Hepatocyte (in vitro differentiated cells): ENCODE measurements at places on chromosomes 12 and 14. TPM values are rescaled to one million over a fixed set of nuclear protein-coding genes. Genes with fewer than 3 reads are reported as not detected.

DNA sequence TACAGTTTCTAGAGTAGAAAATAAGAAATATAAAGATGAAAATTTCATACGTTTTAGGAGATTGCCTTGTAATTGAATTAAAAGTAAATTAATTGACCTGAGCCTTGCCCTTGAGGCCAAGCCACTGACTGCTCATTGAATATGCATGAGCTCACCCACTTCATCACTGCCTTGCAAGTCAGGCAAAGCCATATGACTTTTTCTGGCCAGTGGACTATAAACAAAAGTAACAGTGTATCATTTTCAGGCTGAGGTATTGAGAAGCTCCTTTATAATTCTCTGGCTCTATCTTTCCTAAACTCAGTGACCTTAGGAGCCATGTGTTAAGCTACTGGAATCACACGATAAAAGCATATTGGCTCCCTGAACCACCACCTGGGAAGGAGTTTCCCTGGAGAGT, 369.3 kb downstream of the NUAK1 start:
- DNase-seq, result no peak

DNA sequence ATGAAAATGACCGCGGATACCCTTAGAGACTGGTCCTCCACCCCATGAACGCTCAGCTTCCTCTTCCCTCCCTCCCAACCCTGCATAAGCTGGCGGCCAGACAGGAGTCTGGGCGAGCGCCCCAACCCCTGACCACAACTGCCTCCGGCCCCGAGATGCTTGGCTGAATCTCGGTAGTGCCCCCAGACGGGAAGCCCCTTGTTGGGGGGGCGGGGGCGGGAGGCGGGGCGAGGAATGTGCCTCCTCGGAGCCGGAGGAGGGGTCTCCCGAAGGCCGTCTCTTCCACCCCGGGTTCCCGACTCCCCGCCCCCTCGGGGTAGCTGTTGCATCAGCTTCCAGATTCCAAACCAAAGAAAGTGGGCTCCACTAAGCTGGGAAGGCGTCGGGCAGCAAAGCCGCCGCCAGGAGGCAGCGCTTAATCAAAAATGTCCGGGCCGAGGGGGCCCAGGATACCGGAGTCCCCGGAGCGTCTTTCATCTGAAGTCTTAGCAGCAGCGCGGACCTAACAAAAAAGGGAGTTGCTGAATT, 7.1 kb upstream of the MRPL52 start:
- peak; percentile 94 for DNase-seq

GRCh38 chr12:58907391-58907790, 12.9 kb downstream of the LRIG3 start:
- DNase-seq, result no peak

DNA sequence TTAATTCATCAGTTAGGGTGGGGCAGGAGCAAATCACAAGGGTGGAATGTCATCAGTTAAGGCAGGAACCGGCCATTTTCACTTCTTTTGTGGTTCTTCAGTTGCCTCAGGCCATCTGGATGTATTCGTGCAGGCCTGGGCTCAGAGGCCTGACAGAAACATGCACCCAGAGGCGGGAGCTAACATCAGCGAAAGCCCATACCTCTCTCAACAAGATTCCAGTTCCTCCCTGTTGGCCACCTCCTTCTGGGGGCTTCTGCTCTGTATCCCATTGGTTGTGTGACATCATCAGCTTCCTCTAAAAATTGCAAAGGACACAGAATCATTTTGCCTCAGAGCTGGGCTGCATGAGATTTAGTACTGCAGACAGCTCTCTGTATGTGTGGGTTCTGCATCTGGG, 134.3 kb downstream of the ZNF664 start:
- DNase-seq, result no peak

The ST8SIA1 gene
- total RNA-seq, result 1.5 and 2.0 TPM in 2 replicates

The PTPRQ gene
- 0.03 and 0.08 TPM in 2 replicates for total RNA-seq

The ZDHHC22 gene
- 0.04 TPM in 1 of 2 replicates, not detected in the other for total RNA-seq

The SPIC gene
- not detected in 2 replicates for total RNA-seq

The IQSEC3 gene
- 0.36 and 0.70 TPM in 2 replicates for total RNA-seq

DNA sequence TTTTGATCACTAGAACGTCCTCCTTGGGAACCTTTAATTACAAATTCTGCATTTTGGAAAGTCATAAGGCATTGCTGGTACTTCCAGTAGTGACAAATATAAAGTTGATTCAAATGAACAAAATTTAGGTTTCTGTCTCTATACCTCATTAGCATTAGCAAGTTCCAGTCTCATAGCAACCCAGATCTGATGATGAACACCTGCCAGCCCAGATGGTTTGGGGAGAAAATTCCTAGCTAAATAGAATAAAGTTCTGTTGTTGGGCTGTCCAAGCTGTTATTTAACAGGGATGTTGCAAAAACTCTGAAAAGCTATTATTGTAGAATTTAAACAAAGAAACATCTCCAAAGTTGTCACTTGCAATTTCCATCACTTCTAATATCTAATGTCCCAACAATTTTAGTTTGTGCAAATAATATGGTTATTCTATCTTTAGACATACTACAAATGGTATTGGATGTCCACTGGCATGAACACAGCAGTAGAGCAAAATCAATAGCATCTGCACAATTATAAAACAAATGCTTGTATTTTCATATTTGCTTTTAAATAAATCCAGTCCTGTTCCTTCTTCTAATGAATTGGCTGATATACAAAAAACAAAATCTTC, 299.4 kb downstream of the SLC16A7 start:
- DNase-seq, result no peak

DNA sequence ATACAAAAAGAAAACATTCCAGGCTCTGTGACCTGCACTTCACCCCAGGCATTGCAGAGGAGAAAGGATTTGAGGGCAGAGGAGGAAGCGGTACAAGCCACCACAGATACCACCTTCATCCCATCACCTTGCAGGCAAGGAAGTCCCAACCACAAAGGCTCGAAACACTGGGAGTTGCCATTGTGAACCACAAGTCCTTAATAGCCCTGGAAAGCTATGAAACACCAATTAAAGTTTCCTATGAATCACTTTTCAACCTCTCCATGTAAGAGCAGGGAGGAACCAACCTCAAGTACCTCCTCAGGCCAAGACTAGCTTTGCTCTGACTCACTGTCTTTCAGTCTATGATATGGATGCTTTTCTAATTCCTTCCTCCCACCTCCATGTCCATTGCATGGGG, 27.0 kb downstream of the MAP3K9 start:
- DNase-seq, result no peak

DNA sequence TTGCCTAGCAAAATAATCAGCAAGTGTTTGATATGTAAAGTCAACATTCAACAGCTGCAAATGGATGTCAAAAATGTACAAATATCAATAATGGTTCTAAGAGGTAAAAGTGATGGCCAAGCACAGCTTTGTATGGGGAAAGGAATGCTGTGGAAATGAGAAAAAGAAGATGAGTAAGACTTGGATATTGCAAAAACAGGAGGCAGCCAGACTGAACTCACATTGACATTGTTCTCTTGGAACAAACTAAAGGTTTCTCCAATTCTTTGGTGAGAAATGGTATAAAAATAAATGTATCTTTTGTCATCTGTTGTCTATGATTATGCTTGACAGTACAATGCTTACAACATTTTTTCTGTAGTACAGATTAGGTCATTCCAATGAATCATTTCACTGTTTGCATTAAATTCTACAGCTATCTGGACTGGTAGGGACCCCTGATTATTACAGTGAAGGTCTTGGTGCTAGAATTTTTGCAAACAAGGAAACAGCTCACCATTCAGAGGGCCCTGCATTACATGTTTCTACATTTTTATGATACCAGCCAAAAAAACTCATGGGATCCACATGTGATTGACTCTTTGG, 465.7 kb downstream of the NOVA1 start:
- no peak for DNase-seq

DNA sequence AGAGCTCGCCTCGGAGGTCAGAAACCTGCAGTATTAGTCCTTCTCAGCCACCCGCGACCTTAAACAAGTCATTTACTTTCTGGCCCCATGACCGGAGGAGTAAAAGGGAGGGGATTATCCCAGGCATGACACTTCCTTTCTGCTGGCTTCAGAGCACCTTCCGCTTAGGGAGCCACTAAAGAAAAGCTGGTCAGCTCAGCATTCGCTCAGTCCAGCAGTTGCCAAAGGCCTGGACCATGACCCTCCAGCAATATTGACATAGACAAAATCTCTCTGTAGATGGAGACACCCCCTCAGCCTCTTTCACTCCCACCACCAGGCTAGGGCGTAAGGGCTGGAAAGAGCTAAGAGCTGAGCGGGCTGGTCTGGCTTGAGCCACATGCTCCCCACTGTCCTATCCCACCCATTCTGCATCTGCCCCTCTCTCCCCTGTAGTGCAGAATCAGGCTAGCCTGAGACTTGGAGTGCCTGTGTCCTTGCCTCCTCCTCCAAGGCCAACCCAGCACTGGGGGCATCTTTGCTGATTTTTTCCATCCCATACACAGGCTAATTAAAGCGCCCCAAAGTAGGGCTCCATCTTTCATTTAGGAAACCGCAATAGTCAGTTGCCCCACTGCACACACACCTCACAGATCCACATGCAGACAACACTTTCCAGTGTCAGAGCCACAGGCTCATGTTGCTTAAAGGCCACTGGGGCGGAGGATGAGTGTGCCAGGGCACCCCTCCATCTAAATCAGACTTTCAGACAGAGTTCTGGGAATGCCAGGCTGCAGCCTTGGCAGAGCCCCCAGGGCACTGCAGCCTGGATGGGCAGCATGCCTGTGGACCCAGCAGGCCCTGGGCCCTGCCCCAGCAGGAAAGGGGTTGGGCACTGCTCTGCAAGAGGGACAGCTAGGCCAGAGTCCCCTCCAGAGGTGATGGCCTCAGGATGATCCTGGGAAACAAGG, 4.0 kb upstream of the CPNE6 start:
- DNase-seq, result peak; percentile 33

DNA sequence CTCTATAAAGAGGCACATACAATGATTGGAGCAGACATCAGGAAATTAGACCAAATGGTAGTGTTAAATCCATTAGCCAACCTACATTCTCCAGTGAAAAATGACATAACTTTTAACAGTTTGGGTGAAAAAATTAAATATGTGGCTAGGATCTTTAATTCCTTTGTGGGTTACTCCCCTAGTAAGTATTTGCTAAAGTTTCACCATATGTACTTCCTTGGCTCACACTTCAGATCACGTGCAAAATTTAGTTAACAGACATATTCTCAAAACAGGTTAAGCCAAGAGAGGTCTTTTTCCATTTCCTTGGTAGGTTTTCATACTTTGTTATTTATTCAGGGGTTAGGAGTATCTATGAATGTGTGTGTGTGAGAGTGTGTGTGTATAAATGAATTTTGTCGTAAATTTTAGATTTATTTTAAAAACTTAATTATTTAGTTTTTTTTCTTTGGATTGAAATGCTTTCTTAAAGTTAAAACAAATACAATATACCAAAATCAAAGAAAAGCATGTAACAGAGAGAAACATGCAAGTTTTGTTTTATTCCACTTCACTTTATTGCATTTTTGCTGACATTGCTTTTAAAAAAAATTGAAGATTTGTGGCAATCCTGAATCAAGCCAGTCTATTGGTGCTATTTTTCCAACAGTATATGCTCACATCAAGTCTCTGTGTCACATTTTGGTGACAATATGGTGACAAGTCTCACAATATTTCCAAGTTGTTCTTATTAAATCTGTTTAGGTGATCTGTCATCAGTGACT, 258.7 kb downstream of the FLRT2 start:
- no peak for DNase-seq

The CMKLR1 gene
- total RNA-seq, result 1.4 and 2.2 TPM in 2 replicates

DNA sequence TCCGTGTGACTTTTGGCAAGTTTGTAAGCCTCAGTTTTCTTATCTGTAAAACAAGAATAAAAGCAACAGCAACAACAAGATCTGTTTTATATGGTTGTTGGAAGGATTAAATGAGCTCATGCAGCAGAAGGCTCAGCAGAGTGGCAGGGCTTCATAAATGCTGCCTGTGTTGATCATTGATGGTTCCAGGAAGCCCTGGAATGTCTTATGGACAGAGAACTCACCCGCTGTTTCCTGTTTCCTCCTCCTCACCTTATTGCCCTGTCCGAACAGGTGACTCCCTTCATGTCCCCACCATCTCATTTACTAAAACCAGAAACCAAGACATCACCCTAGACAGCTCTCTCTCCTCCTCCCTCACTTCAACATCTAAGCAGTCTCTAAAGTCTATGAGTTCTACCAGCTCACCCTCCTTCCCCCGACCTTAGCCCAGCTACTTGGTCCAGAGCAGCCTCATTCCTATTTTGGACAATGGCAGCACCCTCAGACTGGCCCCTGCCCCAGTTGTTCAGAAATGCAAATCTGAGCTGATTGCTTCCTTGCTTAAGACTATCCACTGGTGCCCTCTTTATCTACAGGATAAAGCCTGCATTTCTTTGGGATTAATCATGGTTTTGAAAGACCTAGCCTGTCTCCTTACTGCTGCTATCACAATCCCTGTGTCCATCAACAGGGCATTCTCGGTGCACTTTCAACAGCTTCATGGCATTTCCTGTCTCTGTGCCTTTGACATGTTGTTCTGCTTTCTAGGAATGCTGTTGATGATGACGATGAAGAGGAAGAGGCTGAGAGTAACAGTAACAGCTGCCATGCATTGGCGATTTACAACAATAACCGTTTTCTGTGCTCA, 21.4 kb upstream of the GSG1 start:
- peak; percentile 35 for DNase-seq

The NUP37 gene
- 27.3 and 37.3 TPM in 2 replicates for total RNA-seq

The KRT74 gene
- not detected in 2 replicates for total RNA-seq

DNA sequence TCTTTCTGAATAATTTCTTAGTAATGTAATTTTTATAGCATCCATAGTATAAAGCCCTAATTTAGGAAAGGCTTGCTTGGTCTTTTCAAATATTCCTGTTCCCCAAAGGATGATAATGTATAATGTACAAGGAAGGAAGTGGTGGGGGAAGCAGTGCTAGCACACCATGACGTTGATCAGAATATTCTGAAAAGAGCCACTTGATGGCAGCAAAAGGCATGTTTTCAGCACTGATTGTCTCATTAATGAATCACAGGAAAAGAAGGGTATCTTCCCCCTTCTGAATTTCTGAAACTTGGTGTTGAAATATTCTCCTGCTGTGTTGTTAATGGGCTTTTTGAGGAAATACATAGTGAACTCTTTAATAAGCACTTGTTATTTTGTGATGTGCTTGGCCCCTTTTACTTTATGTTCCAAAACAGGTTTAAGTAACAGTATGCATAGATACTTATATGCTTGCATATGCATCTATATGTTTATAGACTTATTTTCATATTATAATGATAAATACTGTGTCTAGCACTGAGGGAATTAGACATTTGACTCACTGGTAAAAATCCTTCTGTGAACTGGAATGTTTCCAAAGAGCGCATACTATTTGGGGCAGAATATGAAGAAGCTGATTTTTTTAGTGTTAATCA, 122.0 kb downstream of the TMEM117 start:
- DNase-seq, result peak; percentile 49

The LYZ gene
- 282 and 304 TPM in 2 replicates for total RNA-seq

The ANG gene
- 72.6 and 79.1 TPM in 2 replicates for total RNA-seq
